ENCODE measurements at places on chromosomes 6 and 20. TPM values are rescaled to one million over a fixed set of nuclear protein-coding genes. Genes with fewer than 3 reads are reported as not detected.

Gene DCDC2
- total RNA-seq: 5.9 TPM

Gene SPATA25
- 7.6 TPM for total RNA-seq

Gene CLVS2
- 11.6 TPM for total RNA-seq

Gene ZC3H12D
- 1.0 TPM for total RNA-seq

Gene PRRT1
- total RNA-seq: 1.6 TPM

Gene TRDN
- total RNA-seq: 33.2 TPM

Gene PSORS1C2
- total RNA-seq: not detected

Gene SERAC1
- 23.0 TPM for total RNA-seq

Gene CRYBG1
- total RNA-seq: 5.7 TPM

Gene GDAP1L1
- total RNA-seq: 13.6 TPM

Gene GPR6
- not detected for total RNA-seq

Gene KIF25
- not detected for total RNA-seq

Gene PLCG1
- total RNA-seq: 181 TPM

Gene PTCRA
- total RNA-seq: not detected

Gene SLC26A8
- 1.4 TPM for total RNA-seq

Gene SLC17A4
- total RNA-seq: not detected

Gene TMEM74B
- total RNA-seq: 7.1 TPM

Gene SLC25A27
- total RNA-seq: 97.2 TPM

Gene SLC52A3
- 0.93 TPM for total RNA-seq

Gene EIF6
- 47.2 TPM for total RNA-seq

Gene GSTA1
- 2.0 TPM for total RNA-seq

Gene COX4I2
- 3.2 TPM for total RNA-seq

Gene LCA5
- total RNA-seq: 34.3 TPM

Gene MROH8
- 8.4 TPM for total RNA-seq

Gene SPO11
- not detected for total RNA-seq

Gene GPR63
- total RNA-seq: 5.6 TPM

Gene VGLL2
- 2.8 TPM for total RNA-seq

Gene PLA2G7
- total RNA-seq: 1.9 TPM

Gene BCL2L1
- 133 TPM for total RNA-seq

Gene SIRPB1
- not detected for total RNA-seq

Gene LTB
- 1.4 TPM for total RNA-seq

Gene TCF21
- total RNA-seq: not detected

Gene KCNQ5
- total RNA-seq: 2.7 TPM

Gene SLC2A4RG
- total RNA-seq: 32.0 TPM

Gene HMGA1
- 48.7 TPM for total RNA-seq

Gene RHAG
- total RNA-seq: 3.5 TPM

Gene C6orf141
- total RNA-seq: 0.77 TPM

Gene SPTLC3
- total RNA-seq: 14.1 TPM

Gene SNAP91
- total RNA-seq: 68.5 TPM

Gene CENPW
- 1.7 TPM for total RNA-seq

Gene GINS1
- 6.8 TPM for total RNA-seq

Gene ASIP
- total RNA-seq: 1.9 TPM

Gene PCK1
- 2.4 TPM for total RNA-seq

Gene IER3
- total RNA-seq: 7.5 TPM

Gene TREM1
- total RNA-seq: 1.8 TPM

Gene VSX1
- 131 TPM for total RNA-seq

Gene E2F1
- total RNA-seq: 11.6 TPM

Gene SOBP
- total RNA-seq: 23.9 TPM

Gene SLC17A9
- total RNA-seq: 4.6 TPM

Gene FOXF2
- 18.0 TPM for total RNA-seq

Gene OTOR
- not detected for total RNA-seq

Gene ERVFRD-1
- total RNA-seq: not detected
